ENCODE measurements at places on chromosomes 5 and 9.

- no peak overlapping the region for H3K4me3 ChIP-seq
- H3K36me3 ChIP-seq = no peaks in the 10 kb centered on the region
- no peak overlapping the region for H3K27ac ChIP-seq
- no peaks in the 10 kb centered on the region for H3K4me1 ChIP-seq
- no peaks in the 10 kb centered on the region for H3K27me3 ChIP-seq
These were observed 286.7 kb downstream of the ELAVL2 start for GRCh38 chr9:23539311-23539710.

- no peak overlapping the region for H3K27ac ChIP-seq
- no peaks in the 10 kb centered on the region for H3K4me1 ChIP-seq
- no peak overlapping the region for H3K4me3 ChIP-seq
- DNase-seq = peak; percentile 27
These were observed 68.4 kb downstream of the PSD2 start for GRCh38 chr5:139863855-139864558.

- no peak for DNase-seq
- H3K4me1 ChIP-seq = peaks cover 24% of the 10 kb centered on the region
These were observed 2.8 kb upstream of the NOL6 start for GRCh38 chr9:33476503-33476902.

DNA sequence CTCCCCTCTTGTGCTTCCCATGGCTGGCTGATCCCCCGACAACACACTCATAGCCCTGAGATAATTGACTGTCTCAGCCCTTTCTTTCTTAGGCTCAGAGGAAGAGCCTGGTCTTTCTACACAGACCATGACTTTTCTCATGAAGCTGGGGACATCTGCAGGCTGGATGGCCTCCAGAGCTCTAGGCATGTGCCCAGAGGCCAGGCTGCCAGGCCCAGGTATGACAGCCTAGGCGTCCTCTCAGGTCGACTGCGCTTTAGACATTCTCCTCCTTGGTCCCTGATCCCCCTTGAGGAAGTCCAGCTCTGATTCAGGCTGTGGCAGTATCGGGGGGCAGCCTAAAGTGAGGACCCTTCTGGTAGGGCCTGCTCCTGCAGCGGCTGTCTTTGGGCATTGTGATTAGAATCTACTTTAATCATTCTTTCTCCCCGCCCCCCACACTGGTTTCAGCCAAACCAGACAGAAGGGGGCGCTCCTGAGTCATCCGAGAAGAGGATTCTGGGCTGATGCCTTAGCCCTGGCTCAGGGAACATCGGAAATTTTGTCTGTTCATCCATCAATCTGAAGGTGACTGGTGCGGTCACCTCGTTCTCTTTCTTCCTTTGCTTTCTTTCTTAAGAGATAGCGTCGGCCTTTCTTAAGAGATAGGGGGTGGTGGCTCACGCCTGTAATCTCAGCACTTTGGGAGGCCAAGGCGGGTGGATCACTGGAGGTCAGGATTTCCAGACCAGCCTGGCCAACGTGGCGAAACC lies 66.5 kb upstream of the HSPA9 start:
- no peaks in the 10 kb centered on the region for H3K4me1 ChIP-seq
- no peaks in the 10 kb centered on the region for H3K36me3 ChIP-seq
- peaks cover 24% of the 10 kb centered on the region for H3K27me3 ChIP-seq
- no peak overlapping the region for H3K4me3 ChIP-seq

DNA sequence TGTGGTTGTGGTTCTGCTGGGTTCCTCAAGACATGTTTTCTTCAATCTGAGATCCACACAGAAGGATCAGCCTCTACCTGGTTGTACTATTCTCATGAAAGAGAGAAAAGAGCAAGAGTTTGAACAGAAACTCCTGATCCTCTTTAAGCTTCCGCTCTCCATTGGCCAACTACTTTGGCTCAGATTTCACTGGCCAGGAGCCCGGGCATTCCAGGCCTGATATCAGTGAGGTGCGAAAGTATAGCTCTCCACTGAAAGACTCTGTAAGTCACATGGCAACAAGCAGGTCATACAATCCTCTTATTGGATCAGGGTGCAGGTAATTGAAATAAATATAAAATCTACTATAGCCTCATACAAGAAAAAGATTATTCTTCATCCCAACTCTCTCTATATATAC lies 920.5 kb downstream of the TLE4 start:
- no peaks in the 10 kb centered on the region for H3K27me3 ChIP-seq
- no peaks in the 10 kb centered on the region for H3K4me1 ChIP-seq
- H3K27ac ChIP-seq = no peak overlapping the region
- no peak for DNase-seq
- no peaks in the 10 kb centered on the region for H3K36me3 ChIP-seq

DNA sequence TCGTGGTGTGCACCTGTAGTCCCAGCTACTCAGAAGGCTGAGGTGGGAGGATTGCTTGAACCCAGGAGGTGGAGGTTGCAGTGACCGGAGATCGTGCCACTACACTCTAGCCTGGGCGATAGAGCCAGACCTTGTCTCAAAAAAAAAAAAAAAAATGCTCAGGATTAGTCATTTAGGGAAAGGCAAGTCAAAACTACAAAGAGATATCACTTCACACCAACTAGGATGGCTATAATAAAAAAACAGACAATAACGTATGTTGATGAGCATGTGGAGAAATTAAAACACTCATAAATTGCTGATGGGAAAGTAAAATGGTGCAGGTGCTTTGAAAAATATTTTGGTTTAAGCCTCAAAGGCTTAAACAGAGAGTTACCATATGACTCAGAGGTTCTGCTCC lies 6.3 kb upstream of the ANKRD34B start:
- H3K4me1 ChIP-seq = no peaks in the 10 kb centered on the region
- peaks cover 12% of the 10 kb centered on the region for H3K27me3 ChIP-seq
- no peak overlapping the region for H3K4me3 ChIP-seq
- no peak for DNase-seq

- no peak for DNase-seq
- H3K4me3 ChIP-seq = no peak overlapping the region
- H3K36me3 ChIP-seq = no peaks in the 10 kb centered on the region
- no peak overlapping the region for H3K27ac ChIP-seq
- peaks cover 12% of the 10 kb centered on the region for H3K4me1 ChIP-seq
These were observed 6.8 kb upstream of the ANKRD33B start for GRCh38 chr5:10556893-10557746.

DNA sequence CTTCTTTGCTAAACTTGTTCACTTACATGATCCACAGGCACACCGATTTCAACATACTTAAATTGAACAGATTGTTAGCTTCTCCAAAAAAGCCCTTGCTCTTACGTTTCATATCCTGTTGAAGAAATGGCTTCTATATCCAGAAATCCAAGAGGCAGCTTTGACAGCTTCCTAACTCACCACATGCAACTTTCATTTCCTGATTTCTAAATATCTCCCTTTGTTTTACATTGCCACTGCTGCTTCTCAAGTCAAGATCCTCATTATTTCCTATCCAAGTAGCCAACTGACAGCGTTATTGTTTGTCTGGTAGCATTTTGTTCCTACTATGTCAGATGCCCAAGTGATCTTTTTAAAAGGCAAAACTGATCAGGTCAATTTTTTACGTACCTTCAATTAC lies 913.2 kb upstream of the TYRP1 start:
- H3K4me3 ChIP-seq = no peak overlapping the region
- H3K4me1 ChIP-seq = no peaks in the 10 kb centered on the region
- H3K27me3 ChIP-seq = no peaks in the 10 kb centered on the region
- no peak overlapping the region for H3K27ac ChIP-seq
- no peak for DNase-seq
- no peaks in the 10 kb centered on the region for H3K36me3 ChIP-seq

DNA sequence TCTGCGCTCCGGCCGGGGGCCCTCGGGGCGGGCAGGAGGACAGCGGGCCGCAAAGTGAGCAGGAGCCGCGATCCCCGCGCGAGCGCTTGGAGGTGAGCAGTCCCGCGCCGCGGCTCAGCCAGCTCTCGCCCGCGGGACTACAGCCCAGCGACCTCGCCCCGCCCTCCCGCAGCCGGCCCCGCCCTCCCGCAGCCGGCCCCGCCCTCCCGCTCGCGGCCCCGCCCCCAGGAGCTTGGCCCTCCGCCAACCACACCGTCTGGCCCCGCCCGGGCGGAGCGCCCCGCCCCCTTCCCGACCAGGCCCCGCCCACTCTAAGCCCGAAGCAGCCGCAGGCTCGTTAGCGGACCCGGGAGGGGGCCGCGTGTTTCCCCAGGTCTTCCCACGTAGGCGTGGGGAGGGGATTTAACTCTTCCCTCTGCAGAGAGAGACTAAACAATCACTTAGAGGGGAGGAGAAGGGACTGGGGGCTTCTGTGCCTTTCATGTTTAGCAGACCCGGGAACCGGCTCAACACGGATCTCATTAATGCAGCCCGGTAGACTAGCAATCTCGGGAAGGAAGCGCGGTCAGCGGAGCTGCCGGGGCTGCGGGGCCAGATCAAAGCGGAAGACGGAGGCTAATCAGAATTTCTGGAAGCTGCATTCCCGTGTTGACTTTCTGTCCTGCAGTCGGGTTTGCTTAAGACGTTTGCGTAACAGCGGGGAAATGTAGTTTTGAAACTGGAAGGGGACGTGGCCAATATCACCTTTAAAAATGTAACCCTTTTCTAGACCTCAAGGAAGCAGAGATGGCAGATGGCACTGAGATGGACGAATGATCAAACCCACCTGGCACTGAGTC lies at the start of gene MYO10:
TSS of gene MYO10 (minus strand) at position 139 of the 839 bp plus-strand sequence. CDS start 480 bp downstream, outside the sequence.
- DNase-seq = peak; percentile 7
- H3K27me3 ChIP-seq = peaks cover 29% of the 10 kb centered on the region
- H3K27ac ChIP-seq = no peak within 1 kb of the TSS
- peaks cover 15% of the 10 kb centered on the region for H3K4me1 ChIP-seq
- peak within 1 kb of the TSS; percentile 38 for H3K4me3 ChIP-seq
- H3K36me3 ChIP-seq = no peaks in the 10 kb centered on the region

DNA sequence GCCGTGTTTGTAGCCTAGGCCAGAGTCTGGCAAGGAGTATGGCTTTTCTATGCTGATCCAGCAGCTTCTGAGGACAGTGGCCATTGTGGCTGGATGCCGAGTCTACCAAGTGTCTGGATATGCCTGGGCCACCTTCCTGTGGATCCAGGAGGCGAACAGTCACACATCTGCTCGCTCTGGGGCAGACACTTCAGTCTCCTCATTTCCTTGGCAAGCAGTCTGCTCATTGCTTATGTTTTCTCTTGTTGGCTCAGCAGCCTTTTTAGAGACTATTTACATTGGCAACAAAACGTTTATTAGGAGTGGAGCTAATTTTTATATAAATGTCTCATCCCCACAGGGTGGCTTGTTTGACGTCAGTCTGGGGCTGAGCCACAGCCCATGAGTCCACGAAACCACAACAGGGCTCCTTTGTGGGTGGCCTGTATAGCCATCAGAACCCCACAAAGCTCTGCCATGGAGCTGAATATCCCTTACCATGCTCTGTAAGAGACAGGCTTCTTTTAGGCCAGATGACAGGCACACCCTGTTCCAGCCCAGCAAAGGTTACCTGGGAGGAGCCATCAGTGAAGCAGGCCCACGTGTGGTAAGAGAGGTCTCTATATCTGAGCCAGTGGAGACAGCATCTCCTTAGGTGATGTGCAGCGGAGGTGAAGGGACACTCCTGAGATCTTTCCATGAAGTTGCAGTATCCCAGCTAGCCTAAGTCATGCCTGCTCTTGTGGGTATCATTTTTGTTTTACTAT lies 221.7 kb downstream of the DIRAS2 start:
- no peak overlapping the region for H3K4me3 ChIP-seq
- DNase-seq = no peak
- H3K27ac ChIP-seq = no peak overlapping the region
- no peaks in the 10 kb centered on the region for H3K36me3 ChIP-seq
- no peaks in the 10 kb centered on the region for H3K27me3 ChIP-seq

DNA sequence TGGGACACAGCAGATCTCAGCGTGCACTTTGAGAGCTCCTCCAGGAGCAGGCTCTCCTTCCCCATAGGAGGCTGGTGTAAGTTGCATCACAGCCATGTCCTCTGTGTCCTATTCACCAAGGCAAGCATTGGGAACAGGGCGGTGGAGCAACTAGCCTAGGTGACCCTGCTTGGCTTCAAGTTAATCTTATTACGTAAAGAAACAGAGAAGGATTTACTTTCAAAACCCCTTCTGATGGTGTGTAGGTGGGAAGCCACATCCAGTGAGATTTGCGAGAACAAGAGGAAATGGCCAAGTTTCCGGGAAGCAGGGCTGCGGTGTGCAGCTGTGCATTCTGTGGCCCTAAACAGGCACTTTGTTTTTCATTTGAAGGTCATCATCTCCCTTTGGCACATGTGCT lies 80.2 kb downstream of the TRIO start:
- no peaks in the 10 kb centered on the region for H3K36me3 ChIP-seq
- no peak overlapping the region for H3K4me3 ChIP-seq
- no peak overlapping the region for H3K27ac ChIP-seq

- no peak overlapping the region for H3K27ac ChIP-seq
- H3K36me3 ChIP-seq = no peaks in the 10 kb centered on the region
- H3K4me1 ChIP-seq = no peaks in the 10 kb centered on the region
- no peak overlapping the region for H3K4me3 ChIP-seq
- DNase-seq = no peak
These were observed 19.0 kb downstream of the NCS1 start for GRCh38 chr9:130191068-130191748.

DNA sequence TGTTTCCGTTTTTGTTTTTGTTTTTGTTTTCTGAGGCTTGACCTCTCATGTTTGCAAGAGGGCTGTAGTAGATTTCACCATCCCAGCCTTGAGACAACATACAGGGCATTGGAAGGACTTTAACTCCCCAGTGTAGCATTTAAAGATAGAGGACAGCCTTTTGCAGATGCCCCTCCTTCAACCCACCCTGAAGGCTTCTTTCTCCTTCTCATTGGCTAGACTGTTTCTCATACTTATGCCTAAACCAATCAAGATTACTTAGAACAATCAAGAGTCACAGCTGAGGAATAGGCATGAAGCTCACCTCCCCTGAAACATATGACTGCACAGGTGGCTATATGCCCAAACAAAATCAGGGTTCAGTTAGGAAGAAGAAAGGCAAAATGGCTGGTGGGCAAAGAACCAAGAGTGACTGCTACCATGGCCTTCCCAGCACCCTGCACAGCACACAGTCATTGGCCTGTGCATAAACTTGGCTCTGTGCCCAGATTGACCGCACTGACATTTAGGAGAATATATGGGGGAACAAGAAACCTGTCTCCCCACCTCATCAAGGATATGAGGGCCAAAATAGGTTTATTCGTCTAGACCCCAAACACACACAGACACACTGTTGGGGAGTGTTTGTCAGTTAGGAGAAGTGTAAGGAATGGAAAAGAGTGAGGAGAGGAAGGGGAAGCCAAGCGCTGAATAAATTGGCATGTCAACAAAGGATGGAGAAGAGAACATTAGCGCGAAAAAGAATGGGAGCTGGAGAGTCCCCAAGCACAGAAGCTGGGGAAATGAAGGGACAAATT lies 137.3 kb upstream of the RANBP3L start:
- no peaks in the 10 kb centered on the region for H3K4me1 ChIP-seq
- DNase-seq = no peak
- H3K27ac ChIP-seq = no peak overlapping the region
- peaks cover 2% of the 10 kb centered on the region for H3K27me3 ChIP-seq
- H3K4me3 ChIP-seq = no peak overlapping the region
- H3K36me3 ChIP-seq = no peaks in the 10 kb centered on the region

GRCh38 chr9:81370096-81370495 lies 319.3 kb downstream of the TLE1 start:
- no peaks in the 10 kb centered on the region for H3K36me3 ChIP-seq
- no peak for DNase-seq
- H3K27ac ChIP-seq = no peak overlapping the region
- no peaks in the 10 kb centered on the region for H3K27me3 ChIP-seq

All from CD4-positive, CD25-positive, alpha-beta regulatory T cell (primary cell).